ENCODE measurements at places on chromosomes 12 and 14. TPM values are rescaled to one million over a fixed set of nuclear protein-coding genes. Genes with fewer than 3 reads are reported as not detected.

- peaks cover 10% of the 10 kb centered on the region for H3K4me1 ChIP-seq
- peak overlapping the region; percentile 70 for H3K27ac ChIP-seq
- no peaks in the 10 kb centered on the region for H3K36me3 ChIP-seq
- H3K4me3 ChIP-seq, result no peak overlapping the region
- peaks cover 27% of the 10 kb centered on the region for H3K27me3 ChIP-seq
Measured at GRCh38 chr14:105075379-105076295, 10.4 kb upstream of the GPR132 start.

Gene OR4K1
- total RNA-seq, result not detected

GRCh38 chr12:83893101-83893500 lies 1019.5 kb downstream of the SLC6A15 start:
- no peak overlapping the region for H3K27ac ChIP-seq
- H3K4me3 ChIP-seq, result no peak overlapping the region
- H3K36me3 ChIP-seq, result no peaks in the 10 kb centered on the region
- H3K27me3 ChIP-seq, result no peaks in the 10 kb centered on the region
- no peaks in the 10 kb centered on the region for H3K4me1 ChIP-seq

GRCh38 chr12:124512667-124513296 lies 54.6 kb downstream of the NCOR2 start:
- no peaks in the 10 kb centered on the region for H3K36me3 ChIP-seq
- H3K4me3 ChIP-seq, result no peak overlapping the region
- peak overlapping the region; percentile 78 for H3K27ac ChIP-seq
- peak; percentile 88 for DNase-seq
- peaks cover 97% of the 10 kb centered on the region for H3K4me1 ChIP-seq

DNA sequence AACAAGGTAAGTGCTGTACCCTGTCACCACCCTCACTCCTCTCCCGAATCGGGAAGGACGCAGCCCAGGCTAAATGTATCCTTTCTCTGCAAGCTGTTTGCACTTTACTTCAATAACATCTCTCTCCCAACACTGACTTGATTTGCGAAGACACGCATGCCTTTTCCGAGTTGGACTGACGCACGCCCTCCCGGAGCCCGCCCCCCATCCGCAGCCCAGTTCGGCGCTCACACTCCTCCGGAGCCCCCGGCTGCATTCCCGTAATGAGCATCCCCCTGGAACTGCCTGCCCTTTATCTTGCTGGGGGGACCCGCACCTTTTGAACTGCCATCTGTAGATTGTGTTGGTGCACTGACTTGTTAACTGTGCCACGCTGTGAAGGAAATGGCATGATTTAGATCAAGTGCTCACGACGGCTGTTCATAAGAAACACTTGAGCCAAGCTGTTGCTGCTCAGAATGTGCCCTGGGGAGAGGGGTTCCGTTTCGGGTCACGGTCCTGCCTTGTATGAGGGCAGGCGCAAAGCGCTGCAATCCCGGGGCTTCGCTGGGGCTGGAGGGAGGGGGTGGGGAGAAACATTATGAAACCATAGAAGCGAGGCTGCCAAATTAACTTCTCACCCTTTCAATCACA lies 176.6 kb upstream of the CDKN3 start:
- H3K4me3 ChIP-seq, result peak overlapping the region; percentile 48
- peaks cover 16% of the 10 kb centered on the region for H3K4me1 ChIP-seq
- peak; percentile 25 for DNase-seq
- H3K27me3 ChIP-seq, result peaks cover 49% of the 10 kb centered on the region
- H3K27ac ChIP-seq, result no peak overlapping the region

GRCh38 chr14:26128931-26129671 lies 468.7 kb downstream of the NOVA1 start:
- DNase-seq, result no peak
- no peak overlapping the region for H3K4me3 ChIP-seq
- no peaks in the 10 kb centered on the region for H3K4me1 ChIP-seq
- no peak overlapping the region for H3K27ac ChIP-seq
- no peaks in the 10 kb centered on the region for H3K27me3 ChIP-seq
- H3K36me3 ChIP-seq, result no peaks in the 10 kb centered on the region

GRCh38 chr14:93023039-93023438 lies 92.7 kb downstream of the ITPK1 start:
- H3K4me3 ChIP-seq, result no peak overlapping the region
- no peak overlapping the region for H3K27ac ChIP-seq
- no peaks in the 10 kb centered on the region for H3K27me3 ChIP-seq
- peaks cover 6% of the 10 kb centered on the region for H3K4me1 ChIP-seq
- no peak for DNase-seq

DNA sequence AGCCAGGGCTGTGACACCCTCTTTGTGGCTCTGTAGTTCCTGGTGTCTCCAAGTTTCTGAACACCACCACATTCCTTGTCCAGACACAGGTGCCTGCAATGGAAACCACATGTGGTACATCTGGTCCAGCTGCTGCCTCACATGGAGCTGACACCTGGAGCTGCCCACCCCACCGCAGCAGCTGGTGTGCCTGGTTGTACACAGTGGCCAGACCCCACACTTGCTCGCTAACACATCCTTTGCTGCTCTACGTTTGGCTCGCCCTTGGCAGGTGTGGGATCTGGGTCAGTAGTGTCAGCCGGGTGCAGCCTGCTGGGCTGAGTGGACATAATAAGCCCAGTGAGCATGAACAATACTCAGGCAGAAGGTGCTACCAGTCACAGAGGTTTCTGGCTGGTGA lies 198.9 kb downstream of the ADGRD1 start:
- H3K27ac ChIP-seq, result no peak overlapping the region
- no peak overlapping the region for H3K4me3 ChIP-seq
- H3K4me1 ChIP-seq, result no peaks in the 10 kb centered on the region
- DNase-seq, result no peak
- no peaks in the 10 kb centered on the region for H3K27me3 ChIP-seq
